ENCODE measurements at places on chromosomes 5 and 9.

GRCh38 chr9:130768265-130768664 lies 66.8 kb upstream of the ABL1 start:
- DNase-seq, result peak; percentile 21

GRCh38 chr5:144024545-144024944 lies 145.9 kb downstream of the YIPF5 start:
- no peak for DNase-seq

- DNase-seq, result peak; percentile 82
These were observed 1.6 kb upstream of the SEMA6A start for GRCh38 chr5:116576053-116576713.

DNA sequence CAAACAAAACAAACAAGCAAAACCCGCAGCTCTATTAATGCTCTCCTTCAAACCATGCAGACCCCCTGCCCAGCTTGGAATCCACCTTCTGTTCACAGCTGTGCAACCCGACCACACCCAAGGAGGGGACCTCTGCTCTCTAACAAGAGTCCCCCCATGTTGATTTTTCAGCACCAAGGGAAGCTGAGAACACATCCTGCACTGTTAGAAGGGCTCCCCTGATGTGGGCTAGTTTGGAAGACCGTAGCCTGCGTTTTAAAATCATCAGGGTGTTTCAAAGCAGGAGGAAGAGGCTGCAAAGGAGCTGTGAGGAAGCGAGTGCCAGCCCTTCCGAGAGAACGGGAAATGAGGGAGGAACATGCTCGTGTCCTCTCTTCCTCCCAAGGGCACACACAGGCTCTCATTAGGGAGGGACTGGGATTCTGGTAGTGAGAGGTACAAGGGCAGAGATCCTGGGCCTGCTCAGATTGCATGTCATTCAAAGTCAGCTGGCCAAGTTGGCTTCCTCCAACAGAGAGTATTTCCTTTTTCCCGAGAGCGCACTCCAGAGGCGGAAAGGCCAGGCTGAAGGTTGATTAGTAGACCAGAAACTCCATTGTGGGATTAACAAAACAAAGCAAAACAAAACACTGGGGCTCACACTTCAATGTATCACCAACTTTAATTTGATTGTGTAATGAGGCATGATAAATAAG lies 185.9 kb downstream of the SEMA6A start:
- DNase-seq, result no peak

- DNase-seq, result peak; percentile 6
These were observed 64.6 kb downstream of the SH3TC2 start for GRCh38 chr5:148998174-148998797.

DNA sequence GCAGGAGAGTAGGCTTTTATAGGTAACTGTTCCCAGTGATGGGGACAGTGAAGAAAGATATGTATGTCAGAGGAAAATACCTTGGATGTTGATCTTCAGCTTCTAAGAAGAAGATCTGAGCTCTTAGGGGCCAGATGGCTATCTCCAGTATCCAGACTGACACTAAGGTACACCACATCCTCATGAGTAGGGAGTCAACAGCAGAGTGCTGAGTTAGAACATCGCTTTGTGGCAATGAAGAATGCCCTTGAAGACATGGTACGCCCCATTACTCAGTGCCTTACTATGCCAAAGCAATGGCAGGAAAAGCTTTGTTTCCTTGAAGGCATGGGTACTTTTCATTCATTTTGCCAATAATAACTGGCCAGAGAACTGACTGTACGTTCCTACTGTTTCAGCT lies 263.7 kb downstream of the CEMIP2 start:
- no peak for DNase-seq

DNA sequence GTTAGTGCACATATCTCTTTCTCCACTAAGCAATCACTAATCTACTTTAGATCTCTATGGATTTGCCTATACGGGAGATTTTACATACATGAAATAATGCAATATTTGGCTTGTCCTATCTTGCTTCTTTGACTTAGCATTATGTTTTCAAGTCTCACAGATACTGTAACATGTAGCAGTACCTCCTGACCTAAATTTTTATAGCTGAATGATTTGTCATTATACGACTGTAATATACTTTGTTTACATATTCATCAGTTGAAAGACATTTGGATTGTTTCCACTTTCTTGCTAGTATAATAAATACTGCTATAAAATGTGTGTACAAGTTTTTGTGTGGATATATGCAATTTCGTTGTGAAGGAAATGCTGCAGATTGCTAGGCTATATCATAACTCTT lies 1520.8 kb upstream of the CDH6 start:
- no peak for DNase-seq

DNA sequence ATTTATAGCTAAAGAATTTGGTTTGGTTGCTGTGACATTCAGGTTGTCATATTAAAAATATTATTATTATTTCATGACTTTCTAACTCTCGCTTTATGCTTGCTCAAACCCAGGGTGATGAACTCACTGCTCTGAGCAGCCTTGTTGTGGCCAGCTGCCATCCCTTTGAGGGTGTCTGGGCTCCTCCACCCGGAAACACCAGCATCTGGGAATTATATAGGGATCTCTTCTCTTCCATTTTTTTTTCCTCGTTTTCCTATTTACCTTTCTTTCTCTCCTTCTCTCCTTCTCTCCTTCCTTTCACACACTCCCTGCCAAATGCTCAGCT lies 355.8 kb upstream of the SMARCA2 start:
- no peak for DNase-seq

- no peak for DNase-seq
These were observed 87.4 kb downstream of the LMX1B start for GRCh38 chr9:126700903-126701812.

- DNase-seq, result no peak
These were observed 14.8 kb downstream of the SUB1 start for GRCh38 chr5:32600054-32600622.

- no peak for DNase-seq
These were observed 8.4 kb upstream of the GOLPH3 start for GRCh38 chr5:32182463-32183063.

DNA sequence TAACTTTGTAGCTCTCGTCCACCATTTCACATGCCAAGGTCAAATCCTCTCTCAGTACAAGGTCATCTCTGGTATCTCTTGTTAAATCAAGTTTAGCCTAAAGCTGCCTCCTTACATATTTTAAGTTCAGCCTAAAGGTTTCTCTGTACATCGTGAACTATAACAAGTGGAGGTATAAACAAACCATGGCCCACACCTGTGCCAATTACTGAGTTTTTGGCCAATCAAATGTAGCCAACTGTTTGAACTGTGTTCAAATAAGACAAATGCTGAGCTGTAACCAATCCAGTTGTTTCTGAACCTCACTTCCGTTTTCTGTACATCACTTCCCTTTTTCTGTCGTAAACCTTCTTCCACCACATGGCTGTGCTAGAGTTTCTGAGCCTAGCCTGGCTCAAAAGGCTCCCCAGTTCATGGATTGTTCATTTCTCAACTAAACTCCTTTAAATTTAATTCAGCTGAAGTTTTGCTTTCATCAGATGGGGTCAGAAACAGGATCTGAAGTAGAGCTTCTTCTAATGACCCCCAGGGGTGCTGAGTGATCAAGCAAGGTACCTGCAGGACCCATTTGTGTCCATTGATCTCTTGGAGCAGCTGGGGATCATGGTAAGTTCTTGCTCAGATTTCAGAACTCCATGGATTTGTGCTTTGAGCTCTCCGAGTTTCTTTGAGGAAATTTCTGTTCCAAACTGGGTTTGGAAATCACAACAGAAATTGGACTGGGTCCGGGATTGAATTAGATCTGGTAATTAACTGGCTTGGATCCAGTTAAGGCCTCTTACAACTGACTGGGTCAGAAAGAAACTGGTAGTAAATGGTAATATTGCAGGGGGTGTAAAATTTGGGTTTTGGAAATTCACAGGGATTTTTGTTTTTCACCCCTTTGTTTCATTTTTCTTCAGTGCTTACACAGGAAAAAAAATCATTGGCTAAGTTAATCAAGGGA lies 11.0 kb upstream of the NANS start:
- peak; percentile 82 for DNase-seq

DNA sequence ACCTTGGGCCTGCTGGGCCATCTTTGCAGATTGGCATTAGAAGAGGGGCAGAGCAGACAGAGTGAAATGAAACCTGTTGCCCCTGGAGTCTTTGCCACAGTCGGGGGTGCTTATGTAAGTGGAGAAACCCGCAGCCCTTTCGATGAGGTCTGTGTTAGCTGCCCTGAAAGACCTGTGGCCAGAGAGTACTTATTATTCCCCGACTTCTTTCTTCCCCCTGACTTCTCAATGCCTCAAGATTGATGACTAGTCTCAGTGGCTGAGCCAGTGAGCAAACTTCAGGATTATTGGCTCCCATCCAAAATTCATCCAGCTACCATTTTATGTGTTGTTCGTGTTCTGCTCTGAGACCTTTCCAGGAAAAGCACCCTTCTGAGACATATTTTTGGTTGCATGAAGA lies 7.6 kb downstream of the NTRK2 start:
- no peak for DNase-seq

DNA sequence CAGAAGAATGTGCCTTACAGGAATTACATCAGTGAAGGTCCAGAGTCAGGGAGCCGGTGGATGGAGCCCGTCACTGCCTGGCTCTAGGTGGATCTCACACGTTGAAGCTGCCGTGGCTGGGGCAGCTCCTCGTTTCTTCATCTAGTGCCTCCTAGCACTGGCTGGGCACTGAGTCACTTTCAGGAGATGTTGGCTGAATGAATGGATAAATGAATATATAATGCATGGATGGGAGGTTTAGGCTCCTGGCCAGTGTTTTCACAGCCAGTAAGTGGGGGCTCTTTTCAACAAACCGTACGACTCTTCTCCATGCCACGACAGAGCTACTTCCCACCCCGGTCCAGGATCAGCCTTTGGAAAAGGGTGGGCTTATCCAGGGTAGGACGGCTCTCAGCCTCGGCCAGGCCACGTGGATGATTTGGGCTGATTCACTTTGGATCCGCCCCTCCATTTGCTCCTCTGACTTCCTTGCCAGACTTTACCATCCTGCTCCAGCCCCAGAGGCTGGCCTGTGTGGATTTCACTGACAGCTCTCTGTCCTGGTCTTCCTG lies 1.3 kb upstream of the SH3PXD2B start:
- no peak for DNase-seq

GRCh38 chr5:179816796-179817469 lies 3.8 kb upstream of the SQSTM1 start:
- DNase-seq, result no peak

DNA sequence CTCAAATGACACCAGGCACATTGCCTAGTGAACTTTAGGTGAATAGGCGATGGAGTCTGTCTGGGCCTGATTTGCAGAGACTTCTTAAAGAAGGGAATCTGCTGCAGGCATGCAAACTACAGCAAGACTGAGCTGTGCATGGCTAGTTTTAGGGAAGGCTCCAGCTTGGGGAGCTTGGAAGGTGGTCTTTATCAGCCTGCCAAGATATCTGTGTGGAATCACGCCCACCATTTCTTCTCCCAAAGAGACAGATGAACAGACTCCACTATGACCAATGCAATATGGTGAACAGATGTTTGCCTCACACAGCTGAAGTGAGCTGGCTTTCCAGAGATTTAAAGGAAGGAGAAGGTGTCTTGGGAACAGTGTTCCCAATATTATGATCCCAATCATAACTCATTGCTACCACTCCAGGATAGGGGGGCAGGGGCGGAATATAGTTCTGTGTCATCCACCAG lies 129.0 kb upstream of the HMHB1 start:
- no peak for DNase-seq

DNA sequence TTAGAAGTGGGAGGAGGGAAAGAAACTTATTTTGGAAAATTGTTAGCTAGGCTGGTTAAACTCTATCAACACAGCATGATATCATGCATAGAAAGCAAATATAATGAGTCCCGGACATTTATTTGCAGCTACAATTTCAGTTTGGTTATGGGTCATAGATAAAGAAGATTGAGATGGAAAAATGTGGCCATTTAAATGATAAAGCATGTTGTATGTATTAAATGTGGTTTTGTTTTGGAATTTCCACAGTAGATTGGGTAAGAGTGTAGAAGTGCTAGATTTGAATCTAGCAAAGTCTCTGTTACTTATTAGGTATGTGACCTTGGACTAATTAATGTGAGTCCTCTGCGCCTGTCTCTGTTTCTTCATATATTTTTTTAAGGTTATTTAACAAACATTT lies 217.4 kb downstream of the KDM4C start:
- no peak for DNase-seq

DNA sequence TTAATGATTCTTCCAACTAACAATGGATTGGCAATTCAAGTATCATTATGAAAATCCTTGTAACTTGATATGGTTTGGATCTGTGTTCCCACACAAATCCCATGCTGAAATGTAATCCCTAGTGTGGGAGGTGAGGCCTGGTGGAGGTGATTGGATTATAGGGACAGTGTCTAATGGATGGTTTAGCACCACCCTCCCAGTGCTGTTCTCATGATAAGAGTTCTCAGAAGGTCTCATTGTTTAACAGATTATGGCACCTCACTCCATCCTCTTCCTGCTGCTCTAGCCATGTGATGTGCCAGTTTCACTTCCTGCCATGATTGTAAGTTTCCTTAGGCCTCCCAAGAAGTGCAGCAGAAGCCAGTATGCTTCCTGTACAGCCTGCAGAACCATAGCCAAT lies 1116.2 kb upstream of the EDIL3 start:
- DNase-seq, result no peak

DNA sequence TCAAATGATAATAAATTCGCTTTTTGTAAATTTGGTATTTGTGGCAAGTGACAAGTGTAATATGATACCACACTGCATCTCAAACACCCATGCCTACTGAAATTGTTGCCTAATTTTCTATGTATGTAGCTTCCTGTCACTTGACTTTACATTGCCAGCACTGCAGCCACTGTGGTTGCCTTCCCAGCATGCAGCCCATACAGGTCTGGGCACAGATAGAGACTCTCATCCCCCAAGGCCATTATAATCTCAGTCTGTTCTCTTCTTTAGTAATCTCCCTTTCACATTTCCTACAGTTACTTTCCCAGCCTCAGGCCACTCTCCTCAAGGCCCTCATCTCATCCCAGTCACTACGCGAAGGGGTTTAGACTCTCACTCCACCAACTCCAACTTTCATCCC lies 1200.6 kb downstream of the PTPRD start:
- DNase-seq, result no peak

- DNase-seq, result no peak
These were observed 130.0 kb downstream of the C9orf152 start for GRCh38 chr9:110077925-110078324.

DNA sequence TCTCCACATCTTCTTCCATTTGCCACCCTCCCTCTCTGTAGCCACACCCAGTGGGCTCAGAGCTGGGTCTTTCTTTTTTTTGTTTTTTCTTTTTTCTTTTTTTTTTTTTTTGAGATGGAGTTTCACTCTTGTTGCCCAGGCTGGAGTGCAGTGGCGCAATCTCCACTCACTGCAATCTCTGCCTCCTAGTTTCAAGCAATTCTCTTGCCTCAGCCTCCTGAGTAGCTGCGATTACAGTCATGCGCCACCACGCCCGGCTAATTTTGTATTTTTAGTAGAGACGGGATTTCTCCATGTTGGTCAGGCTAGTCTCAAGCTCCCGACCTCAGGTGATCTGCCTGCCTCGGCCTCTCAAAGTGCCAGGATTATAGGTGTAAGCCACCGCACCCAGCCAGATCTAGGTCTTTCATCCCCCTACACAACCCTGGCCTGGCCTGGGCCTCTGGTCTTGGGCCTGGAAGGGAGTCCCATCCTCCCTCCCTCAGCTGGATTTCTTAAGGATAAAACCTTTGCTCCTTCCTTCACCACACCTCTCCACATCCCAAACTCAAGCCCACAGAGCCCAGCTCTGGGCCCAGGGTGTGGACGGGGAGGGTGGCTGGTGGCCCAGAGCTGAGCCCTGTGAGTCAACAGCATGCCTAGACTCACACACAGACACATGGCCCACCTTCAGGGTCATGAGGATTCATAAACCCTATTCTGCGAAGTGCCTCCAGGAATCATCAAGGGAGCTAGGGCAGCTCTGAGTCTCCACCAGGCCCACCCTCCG lies 18.8 kb upstream of the KCNIP1 start:
- DNase-seq, result no peak

- DNase-seq, result no peak
These were observed 620.2 kb upstream of the DMAC1 start for GRCh38 chr9:8419596-8420275.
